ENCODE measurements at places on chromosomes 3 and 15.

GRCh38 chr3:15805756-15806266, 8.0 kb upstream of the ANKRD28 start:
- peak; percentile 89 for DNase-seq

- DNase-seq, result no peak
Measured at GRCh38 chr3:13233487-13234485, 160.6 kb upstream of the IQSEC1 start.

GRCh38 chr3:138081371-138082084, 33.9 kb downstream of the DZIP1L start:
- DNase-seq, result no peak

DNA sequence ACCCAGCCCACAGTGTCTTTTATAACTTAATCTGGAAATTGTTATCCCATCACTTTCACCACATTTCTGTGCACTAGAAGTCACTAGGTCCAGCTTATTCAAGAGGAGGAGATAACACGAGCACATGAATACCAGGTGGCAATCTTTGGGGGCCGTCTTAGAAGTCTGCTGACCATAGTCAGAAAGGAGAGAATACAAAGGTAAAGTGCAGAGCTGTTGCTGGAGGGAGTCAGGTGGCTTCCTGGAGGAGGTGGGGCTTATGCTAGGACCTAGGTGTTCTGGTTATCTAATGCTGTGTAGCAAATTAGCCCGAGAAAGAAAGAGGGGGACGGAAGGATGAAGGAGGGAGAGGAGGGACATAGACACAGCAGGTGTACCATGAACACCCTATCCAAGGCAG, 46.5 kb downstream of the SLC6A20 start:
- DNase-seq, result no peak

- no peak for DNase-seq
Measured at GRCh38 chr3:48429960-48430707, at the start of gene PLXNB1. TSS of gene PLXNB1 (minus strand) at chr3:48430086. CDS start at chr3:48424611, 5,475 bp downstream.

DNA sequence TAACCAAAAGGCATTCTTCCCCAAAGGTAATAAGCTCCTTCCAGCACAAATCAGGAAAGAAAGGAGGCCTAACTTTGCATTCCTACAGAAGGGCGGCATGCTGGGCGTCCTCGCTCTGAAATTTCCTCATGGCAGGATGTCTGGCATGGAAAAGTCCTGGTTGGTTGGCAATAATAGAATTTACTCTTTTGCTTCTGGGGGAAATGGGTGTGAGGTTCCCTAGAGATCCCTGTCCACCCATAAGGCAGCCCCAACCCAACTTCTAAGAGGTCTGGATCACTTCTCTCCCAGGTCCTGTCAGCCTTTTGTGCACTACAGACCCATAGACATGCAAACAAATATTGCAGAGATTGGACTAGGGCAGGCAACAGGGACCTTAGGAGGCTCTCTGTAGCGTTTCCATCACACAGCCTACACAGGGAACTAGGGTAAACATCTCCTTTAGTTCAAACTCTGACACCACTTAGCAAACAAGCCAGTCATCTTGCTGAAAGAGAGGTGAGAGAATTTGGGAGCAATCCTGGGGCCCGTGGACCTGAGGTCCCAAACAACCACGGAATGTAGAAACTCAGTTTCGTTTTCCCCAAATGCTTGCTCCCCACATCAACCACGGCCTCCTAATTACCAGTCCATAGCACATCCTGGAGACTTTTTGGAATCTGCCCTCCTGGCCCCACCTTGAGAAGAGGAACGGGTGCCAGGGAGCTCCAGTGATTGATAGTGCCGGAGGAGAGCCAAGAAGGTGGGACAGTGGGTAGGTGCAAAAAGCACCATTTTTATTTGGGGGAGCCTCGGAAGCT, 2.1 kb downstream of the ZIC4 start:
- no peak for DNase-seq

Data from OCI-M1 (cell line).